NAMALWA (cell line): ENCODE measurements at places on chromosomes 11 and 22.
A peak's percentile ranks its signal among the peaks of the same experiment; 100 is the strongest.

DNA sequence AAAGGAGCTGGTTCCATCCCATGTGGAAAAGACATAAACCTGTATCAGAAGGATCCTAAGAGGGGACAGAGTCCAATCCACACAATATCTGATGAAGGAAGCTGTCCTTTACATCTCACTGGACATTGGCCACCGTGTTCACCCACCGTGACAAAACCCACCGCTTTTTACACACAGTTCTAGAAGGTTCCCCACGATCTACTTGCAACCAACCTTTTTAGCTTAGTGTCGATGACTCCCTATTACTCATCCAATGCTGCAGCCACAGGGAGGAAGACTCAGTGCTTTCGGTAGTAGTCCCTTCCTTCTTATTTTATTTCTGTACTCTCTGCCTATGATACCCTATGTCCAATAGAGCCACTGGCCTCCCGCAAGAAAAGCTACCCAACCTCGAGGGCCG is 65.4 kb downstream of the MAPK1 start:
- DNase-seq: no peak

GRCh38 chr11:78397398-78397797 is 20.2 kb downstream of the GAB2 start:
- DNase-seq: no peak

- DNase-seq: no peak
Observed at GRCh38 chr11:71065841-71066240, 186.5 kb downstream of the SHANK2 start.

- no peak for DNase-seq
Observed at GRCh38 chr11:1235306-1235900, 12.5 kb downstream of the MUC5B start.

DNA sequence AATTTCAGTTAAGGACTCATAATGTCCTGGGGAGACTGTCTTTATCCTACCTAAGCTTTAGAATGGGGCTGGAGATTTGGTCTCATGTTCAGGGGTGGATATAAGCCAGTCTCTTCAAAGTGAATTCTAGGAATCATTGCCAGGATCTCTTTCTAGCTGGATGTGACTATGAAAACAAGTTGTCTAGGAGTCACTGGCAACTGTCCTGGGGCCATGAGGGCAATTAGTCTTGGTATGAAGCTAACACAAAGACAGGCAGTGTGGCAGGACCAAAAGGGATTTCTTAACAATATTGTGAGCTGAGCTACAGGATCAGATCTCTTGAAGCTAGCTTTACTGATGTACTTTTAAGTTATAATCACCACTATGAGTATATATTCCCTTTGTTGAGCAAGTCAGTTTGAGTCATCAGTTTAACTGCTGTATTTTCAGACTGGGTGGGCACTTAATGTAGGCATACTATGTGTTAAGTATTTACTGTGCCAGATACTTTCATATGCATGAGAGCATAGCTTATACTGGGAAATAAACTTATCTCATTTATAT is 390.0 kb upstream of the CCDC90B start:
- DNase-seq: no peak

DNA sequence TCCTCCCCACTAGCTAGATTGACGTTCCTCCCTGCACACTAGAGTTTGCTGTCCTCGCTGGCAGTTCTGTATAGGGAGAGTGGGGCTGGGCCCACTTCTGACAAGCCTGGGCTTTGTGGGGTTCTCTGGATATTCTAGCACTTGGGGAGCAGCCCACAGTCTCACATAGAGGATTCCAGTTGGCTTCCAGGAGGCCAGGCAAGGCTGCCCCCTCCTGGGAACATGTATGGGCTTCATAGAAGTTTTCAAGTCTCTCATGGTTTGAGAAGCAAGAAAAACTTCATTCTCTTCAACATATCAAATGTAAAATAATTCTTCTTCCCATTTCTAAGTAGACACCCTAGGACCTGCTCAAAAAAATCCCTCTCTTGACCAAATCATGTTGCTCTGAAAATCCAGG is 87.5 kb downstream of the NAV2 start:
- DNase-seq: no peak

DNA sequence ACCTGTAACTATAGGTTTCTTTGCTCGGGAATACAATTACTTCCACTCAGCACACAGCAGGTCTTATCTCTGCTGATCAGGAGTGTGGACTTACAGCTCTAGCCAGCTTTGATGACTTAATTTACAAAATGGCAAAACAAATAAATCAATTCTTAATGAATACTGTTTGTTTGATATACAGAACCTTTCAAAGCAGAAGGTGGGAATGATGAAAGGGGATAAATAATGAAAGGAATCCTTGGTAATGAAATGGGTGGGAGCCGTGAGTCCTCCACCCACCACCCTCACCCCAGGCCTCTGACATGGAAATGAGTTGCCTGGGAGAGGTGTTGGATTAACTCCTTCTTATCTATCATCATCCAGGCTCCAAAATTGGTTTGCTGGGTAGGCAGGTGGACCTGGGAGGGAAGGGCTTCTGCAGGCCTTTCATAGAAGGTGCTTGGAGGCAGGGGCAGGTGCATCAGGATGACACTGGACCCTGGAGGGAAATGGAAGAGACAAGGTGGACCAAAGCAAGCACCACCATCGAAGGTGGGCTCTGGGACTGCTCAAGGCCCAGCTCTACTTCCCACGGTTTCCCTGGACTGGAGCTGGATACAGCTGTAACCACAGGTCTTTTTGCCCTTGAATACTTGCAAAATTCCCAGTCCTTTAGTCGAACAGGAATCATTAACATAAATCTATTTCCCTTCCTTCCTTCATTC is 23.0 kb downstream of the POU2AF1 start:
- DNase-seq: no peak

DNA sequence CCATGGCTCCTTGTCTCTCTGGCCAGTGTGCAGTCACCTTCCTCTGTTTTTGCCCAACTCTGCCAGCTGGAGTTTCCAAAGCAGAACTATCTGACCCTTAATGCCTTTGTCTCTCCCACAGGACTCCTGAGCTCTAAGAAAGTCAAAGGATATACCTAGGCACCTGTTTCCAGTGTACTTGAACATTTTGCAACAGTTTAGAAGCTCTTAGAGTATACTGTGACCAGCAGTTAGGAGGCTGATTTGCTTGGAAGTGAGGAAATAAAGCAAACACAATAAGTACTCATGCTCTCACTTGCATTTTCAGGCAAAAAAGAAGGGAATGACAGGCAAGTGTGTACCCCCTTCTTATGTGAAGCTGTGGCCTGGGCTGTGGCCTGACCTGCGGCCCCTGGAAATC is 204.3 kb upstream of the PLET1 start:
- no peak for DNase-seq

DNA sequence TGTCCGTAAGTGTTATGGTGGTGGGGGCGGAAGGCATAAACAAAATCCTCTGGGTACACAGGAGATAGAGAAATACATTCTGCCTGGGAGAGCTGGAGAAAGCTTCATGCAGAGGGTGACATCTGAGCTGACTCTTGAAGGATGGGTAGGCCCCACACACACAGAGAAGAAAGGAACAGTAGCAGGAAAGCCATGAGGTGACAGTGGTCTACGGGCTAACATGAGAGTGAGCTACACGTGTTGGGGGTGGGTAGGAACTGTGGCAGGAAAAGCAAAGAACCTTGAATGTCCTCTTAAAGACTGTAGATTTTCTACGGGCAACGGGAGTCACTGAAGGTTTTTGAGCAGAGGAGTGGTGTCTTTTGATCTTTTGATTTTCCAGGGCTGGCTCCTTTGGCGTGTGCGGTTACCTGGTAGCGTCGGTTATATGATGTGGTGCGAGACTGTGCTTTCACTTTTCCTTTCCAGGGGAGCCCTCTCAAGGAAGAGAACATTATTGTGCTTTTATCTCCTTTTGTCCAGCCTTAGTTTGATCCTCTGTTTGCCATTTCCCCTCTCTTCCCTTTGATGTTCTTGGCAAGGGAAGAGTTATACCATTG is 39.7 kb downstream of the ADAMTS8 start:
- no peak for DNase-seq

GRCh38 chr11:111982019-111982464 is 43.2 kb upstream of the DLAT start:
- peak; percentile 59 for DNase-seq

GRCh38 chr11:34648036-34648435 is 27.1 kb downstream of the EHF start:
- no peak for DNase-seq

GRCh38 chr11:10460611-10461275 is 5.7 kb downstream of the AMPD3 start:
- DNase-seq: peak; percentile 31

DNA sequence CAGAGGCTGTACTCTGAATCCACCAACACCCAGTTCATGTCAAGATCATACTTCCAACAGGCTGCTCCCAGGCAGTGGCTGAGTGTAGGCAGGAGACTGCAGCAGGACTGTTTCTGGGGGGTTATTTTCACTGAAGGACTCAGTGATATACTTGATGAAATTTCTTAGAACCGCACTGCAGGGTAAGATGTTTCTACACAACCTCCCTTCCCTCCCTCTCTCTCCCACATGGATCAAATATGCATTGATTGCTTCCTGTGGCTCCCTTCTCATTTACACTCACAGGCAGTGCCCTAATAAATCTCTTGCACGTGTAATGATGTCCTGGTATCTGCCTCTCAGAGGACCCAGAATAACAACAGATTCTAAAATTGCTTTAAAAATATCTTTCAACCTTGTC is 251.3 kb upstream of the CCDC179 start:
- DNase-seq: no peak

DNA sequence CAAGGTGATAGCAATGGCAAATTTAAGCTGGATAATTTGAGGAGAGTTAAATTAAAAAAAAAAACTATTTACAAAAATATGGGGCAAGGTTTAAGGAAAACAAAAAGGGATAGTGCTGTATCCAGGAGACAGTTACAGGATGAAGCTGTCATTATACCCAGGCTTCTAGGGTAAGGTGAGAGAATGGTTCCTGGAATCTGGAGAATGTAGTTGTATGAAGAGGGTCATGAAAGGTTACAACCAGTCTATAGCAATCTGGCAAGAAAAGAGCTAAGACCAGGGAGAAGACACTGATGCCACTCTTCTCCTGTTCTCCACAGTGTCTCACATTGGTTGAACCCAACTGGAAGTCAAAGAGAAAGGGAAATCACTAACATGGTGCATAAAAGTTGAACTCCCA is 144.9 kb downstream of the SOX6 start:
- no peak for DNase-seq

GRCh38 chr11:86798988-86799387 is 1.4 kb upstream of the PRSS23 start:
- DNase-seq: no peak

GRCh38 chr22:24155627-24156140 is 25.6 kb upstream of the SUSD2 start:
- peak; percentile 61 for DNase-seq

DNA sequence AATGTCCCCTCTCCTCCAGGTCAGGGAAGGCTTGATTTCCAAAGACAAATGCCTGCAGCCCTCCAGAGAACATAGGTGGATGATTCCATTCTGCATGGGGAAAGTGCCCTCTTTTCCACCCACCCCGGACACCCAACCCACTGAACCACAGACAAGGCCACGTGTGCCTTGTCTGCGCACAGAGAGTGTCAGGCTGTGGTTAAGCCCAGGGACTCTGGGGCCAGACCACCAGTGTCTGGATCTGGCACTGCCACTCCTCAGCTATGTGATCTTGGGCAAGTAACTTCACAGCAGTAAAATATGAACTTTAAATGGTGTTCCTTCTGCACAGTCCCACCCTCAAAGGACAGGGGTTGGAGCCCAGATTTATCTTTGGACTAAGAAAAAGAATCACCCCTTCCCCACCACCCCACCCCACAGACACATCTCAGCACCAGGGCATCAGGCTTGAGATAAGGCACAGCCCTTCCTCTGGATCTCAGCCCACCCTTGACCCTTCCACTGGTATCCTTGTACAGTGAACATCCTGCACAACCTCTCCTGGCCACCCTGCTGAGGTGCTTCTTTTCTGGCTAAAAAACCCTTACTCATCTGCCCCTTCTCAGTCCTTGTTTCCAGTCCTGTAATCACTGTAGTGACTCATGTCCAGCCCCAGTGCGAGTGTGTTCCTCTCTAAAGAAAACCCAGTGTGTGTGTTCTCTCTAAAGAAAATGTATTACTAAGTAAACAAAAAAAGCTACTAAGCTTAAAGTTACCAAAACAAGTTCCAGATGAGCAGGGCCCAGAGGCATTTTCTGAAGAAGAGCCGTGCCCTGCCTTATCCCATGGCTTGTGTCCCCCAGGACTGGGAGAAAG is 1.9 kb upstream of the PTGDR2 start:
- DNase-seq: no peak

DNA sequence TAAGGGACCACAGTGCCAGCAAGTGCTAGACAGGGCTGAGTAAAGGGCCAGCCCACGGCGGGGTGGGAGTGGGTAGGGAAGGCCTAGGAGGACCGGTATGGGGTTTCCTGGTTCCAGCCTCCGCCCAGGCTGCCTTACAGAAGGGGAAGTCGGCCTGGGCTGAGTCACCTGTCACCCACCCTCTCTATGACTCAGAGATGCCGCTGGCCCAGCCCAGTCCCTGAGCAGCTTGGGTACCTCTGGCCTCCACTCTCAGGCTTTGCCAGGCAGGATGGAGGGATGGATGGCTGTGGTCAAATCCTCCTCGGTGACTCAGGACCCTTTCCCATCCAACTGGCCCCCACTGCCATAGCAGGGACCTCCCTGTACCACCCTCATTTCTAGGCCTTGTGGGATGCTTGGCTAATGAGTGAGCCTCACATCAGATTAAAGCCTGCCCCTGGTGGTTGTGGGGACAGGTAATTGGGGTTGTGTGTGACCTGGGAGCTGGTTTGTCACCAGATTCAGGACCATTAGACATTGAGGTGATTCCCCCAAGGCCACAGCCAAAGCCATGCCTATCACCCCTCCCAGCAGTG is 13.9 kb downstream of the SLC35E4 start:
- DNase-seq: no peak

DNA sequence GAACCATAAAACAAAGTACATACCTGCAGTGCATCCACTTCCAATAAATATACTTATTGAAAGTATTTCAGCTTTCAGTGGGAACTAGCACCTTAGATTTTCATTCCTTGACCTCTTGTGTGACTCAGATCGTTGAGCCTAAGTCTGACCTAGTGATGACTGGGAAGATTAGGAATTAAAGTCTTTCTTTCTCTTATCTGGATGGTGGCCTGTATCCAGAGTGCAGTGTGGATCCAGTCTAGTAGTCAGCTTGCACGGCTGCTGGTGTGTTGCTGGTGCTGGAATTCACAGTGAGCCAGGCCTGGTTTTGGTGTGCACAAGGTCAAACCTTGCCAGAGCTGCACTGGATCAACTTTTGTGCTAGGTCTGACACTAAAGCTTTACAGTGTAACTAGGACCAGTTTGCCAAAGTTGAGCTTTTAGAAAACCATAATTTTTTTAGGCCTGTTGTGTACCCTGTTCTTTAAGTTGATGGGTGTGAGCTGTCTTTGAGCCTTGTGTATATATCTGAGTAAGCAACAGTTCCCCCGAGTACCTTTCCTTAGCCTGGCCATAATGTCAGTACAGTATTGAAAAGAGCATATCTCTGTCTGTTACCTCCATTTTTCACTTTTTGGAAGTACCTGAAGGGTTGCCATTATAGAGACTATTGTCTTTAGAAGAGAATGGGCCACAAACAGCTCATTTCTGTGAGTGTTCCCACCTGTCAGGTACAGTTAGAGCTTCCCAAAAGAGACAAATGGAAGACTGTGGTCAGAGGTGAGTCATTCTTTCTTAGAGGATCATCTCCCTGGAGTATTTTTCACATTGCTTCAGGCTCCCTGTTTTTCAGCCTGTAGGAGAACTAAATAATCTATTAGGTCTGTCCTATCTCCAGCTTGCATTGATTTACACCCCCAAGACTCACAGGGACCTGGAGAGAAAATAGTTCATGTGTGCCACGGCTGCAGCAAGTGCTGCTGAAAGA is 89.8 kb downstream of the ALX4 start:
- DNase-seq: no peak
